ENCODE measurements at places on chromosomes 7 and 10.

DNA sequence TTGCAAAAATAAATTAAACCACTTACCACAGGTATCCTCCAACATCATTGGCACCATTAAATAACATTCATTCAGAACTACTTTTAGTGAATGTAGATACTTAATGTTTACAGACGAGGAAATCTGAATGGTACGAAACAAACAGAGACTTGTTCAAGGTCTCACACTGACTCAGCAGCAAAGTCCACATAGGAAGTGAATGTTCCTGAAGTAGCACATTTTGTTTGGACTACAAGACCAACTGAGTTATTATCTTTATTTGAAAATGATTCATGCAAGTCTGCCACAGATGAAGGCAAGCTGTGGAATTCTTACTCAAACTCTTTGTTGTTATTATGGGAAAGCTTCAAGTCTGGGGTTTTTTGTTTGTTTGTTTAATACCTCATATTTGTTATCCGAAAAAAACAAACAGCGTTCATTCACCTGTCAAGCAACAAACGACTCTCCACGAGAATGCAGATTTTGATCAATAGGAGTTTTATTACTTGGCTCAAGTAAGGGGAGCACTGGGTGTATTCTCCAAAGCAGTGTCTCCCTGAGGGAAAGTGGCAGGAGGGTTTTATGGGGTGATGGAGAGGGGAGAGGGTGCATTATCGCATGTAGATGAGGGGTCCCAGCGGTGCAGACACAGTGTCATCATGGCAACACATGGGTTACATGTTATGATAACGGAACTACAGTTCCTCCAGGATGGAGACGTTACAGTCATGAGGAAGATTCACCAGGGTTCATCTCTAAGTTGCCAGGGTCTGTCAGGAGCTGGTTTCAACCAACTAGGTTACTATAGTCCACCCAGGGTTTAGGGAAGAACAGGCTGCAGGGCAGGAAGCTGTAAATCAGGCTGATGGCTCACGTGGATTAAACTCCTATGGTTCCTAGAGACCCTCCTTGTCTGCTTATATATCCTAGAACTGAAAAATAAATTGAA lies 147.7 kb upstream of the AKR1E2 start:
- no peak for DNase-seq

GRCh38 chr7:129495987-129496386 lies 6.3 kb upstream of the SMKR1 start:
- no peak for DNase-seq

DNA sequence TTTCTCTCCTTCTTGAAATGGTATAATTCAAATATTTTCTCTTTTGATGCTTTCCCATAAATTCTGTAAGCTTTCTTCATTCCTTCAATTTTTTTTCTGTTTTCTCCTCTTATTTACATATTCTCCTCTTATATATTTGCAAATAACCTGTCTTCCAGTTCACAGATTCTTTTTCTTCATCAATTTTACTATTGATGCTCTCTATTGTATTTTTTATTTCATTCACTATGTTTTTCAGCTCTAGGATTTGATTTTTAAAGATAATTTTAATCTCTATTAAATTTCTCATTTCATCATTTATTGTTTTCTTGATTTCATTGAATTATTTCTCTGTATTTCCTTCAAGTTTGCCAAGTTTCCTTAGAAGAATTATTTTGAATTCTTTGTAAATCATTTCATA lies 54.0 kb upstream of the PRPS1L1 start:
- DNase-seq = no peak

DNA sequence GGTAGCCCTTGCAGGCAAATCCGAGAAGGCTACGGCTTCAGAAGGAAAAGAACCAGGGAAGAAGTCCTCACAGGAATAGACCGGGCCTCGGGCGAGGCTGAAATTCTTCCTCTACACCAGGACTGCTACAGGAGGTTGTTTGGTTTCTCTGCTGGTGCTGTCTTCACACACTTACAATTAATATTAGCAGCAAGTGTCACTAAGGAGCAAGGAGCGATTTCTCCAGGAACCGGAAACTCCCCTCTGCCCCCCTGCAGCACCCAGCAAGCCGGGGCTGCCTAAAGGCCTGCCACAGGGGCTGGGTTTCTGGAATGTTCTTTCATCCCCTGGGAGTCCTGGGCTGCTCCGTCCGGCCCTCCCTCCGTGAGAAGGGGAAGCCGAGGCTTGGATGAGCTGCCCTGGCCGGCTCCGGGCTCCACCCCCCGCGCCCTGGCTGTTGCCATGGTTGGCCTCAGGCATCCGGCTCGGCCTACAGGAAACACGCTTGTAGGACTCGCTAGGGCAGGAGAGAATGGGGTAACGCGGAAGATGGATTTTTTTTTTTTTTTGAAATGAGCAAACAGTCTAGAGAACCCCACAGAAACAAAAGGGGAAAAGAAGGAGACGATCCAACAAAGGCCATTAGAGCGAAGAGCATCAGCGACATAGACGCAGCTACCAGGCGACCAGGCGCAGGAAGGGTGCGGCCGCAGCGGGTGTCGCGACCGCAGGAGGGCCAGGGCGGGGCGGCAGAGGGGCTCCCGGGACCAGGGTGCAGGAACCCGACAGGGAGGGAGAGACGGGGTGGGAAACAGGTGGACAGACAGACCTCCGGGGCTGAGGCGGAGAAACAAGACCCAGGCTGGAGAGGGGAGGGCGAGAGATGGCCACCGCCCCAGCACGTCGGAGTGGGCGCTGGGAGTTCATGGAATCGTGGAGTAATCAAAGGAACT lies 33.0 kb downstream of the EN2 start:
- DNase-seq = no peak

GRCh38 chr10:12531305-12532220 lies 182.2 kb downstream of the CAMK1D start:
- DNase-seq = no peak

GRCh38 chr10:16011548-16011947 lies 151.2 kb upstream of the MINDY3 start:
- no peak for DNase-seq

DNA sequence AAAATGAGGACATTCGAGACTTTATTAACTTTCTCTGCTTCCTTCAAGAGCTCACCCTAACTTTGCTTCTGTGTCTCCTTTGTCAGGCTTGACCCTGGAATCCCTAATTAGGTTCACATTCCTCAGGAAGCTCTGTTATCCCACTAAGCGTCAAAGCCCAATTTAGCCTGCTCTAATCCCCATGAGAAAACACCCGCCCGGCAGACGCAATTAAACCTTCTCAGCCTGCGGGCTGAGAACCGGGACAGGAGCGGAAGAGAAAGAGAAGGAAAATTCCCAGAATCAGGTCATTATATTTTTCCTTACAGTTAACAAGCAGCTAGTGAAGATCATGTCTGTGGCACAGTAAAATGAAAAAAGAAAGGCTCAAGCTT lies 93.0 kb downstream of the TNS3 start:
- no peak for DNase-seq

DNA sequence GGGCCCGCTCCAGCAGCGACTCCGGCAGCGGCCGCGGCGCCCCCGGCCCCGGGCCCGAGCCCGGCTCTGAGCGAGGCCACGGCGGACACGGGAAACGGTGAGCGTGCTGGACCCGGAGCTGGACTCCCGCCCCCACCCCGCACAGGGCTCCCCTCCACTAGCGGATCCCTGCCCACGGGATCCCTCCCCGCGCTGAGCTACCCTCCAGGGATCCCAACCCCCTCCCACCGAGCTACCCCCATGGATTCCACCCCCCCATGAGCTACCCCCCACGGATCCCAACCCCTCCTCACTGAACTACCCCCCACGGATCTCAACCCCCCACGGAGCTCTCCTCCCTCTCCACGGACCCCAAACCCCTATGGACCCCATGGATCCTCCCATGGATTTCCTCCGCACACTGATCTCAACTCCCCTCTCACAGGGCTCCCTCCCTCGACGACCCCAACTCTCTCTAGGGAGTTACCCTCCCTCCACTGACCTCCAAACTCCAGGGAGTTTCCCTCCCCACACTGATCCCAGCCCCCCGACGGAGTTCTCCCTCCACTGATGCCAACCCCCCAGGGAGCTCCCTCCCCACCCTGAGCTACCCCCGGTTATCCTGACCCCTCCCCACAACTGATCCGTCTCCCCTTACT lies 20.6 kb upstream of the HSPB1 start:
- no peak for DNase-seq

- no peak for DNase-seq
Measured at GRCh38 chr7:100088095-100088620, 611 bp upstream of the COPS6 start.

DNA sequence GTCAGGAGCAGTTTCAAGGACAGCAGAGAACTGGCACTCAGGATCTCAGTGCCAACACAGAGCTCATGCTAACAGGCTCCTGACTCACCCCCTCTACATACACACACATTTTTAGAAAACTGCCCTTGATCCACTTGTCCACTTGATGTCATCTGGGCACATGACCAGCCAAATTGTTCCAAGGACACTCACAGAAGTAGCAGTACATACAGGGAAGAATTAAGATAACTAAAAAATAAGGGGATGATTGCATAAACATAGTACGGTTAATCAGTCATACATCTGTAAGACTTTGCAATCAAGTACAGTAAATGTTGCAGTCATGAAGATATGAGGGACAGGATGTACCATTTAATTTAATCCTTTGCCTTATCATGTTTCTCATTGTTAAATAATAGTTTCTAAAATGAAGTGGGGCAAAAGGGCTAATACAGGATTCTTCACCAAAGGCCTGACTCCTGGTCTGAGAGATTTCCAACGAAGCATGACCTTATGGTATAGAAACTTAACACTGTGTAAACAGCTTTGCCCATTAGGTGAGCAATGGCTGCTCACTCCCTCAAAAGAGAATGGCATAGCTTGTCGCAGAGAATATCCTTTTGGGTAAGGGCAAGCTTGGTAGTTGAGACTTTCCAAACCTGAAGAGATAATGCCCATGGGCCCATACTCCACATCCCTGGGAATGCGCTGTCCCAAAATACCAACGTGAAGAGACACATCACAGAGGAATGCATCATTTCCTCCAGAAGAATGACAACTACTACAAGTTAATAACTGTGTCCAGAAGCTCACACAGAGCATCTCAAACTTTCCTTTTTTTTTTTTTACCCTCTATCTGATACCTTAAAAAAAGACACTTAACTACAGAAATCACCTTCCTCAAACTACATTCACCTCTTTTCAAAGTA lies 94.1 kb downstream of the ARMH3 start:
- DNase-seq = no peak

DNA sequence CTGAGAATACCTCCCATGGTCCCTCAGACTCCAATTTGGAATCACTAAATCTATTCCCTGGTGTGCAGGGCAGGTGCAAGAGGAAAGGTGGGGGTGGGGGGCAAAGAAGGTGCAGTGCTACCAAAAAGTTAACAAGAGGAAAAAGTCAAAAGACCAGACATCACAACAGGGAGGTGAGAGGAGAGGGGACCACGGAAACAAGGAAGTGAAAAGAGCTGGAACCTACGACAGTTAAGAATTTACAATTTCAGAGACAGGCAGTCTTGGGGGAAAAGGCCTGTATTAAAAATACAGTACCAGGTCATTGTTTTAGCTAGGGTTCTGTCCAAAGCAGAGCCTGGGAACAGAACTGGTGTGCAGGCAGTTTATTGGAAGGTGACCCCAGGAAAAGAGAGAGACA lies 14.6 kb downstream of the ITGB1 start:
- DNase-seq = no peak

- DNase-seq = no peak
Measured at GRCh38 chr7:158246960-158247673, 340.5 kb downstream of the PTPRN2 start.

GRCh38 chr7:98771519-98771918 lies 98.3 kb downstream of the TMEM130 start:
- no peak for DNase-seq

GRCh38 chr10:4385231-4385870 lies 440.7 kb upstream of the AKR1E2 start:
- DNase-seq = no peak

GRCh38 chr10:3889961-3890522 lies 105.0 kb upstream of the KLF6 start:
- DNase-seq = no peak

GRCh38 chr10:3635697-3636096 lies 149.3 kb downstream of the KLF6 start:
- no peak for DNase-seq

DNA sequence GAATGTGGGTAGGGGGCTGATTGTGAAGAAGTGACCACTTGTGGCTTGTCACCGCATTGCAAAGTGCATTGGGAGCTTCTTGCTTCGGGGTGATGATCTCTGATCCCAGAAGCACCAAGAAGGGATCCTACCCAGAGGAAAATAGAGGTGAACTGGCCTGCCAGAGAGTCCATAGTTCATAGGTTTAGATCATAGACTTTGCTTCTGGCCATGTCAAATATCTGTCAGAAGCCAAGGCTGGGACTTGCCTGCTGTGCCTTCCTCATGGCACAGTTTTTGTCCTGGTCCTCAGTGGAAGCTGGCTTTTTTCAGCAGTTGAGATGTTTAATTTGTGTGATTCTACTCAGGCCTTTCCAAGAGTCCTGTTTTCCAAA lies 1.1 kb downstream of the ZSWIM8 start:
- DNase-seq = no peak

DNA sequence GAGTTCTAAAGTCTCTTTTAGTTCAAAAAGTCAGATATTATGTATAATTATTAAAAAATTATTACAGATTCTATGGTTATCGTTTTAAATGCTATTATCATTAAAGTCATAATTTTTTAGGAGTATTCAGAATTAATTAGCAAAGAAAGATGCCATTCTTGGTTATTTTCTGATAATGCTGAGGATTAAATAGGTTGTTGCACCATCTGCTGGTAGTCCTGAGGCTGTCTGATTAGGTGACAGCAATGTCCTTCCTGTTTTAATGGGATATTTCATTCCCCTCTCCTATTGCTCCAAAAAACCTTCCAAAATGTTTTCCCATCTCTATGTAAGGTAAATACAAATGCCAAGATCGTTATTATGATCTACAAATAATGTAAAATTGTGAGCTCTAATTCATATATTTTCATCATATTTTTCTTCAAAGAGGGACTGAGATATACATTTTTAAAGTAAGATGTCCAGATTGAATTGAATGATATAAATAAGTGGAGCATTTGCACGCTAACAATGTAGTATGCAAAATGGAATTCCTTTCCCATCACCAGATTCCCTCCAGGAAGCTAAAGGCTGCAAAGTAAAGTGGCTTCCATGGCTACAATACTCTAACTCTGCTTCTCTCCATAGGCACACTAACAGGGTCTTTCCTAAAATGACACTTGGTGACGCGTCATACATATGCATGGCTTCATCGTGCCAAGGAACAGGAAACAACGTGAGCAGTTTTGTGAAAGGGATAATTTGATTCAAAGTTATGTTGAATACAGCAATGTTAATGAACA lies 58.8 kb upstream of the AKR1E2 start:
- no peak for DNase-seq

DNA sequence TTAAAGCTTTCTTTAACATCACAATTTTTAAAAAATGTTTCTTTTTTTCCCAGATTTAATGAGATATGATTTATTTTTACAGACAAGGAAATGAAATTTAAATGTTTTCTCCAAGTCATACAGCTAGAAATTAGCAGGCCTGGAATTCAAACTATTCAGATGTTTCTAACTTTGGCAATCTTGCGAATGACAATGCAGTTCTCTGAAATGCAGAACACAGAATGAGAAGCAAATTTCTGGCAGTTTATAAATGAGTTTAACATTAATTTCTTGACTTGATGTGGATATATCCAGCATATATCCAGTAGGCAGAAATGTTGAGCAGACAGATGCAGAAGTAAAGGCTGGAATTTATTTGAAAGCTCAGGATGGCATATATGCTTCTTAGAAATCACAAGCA lies 227.5 kb downstream of the THSD7A start:
- no peak for DNase-seq

Measured in T-helper 22 cell (primary cell).